SHP77 (cell line): ENCODE measurements at places on chromosomes 4 and X.

- no peak for DNase-seq
Measured at GRCh38 chr4:12975511-12975910, 508.6 kb downstream of the RAB28 start.

- DNase-seq, result no peak
Measured at GRCh38 chrX:141314441-141314840, 72.1 kb upstream of the SPANXC start.

- DNase-seq, result no peak
Measured at GRCh38 chr4:85152480-85152879, 186.0 kb upstream of the WDFY3 start.

DNA sequence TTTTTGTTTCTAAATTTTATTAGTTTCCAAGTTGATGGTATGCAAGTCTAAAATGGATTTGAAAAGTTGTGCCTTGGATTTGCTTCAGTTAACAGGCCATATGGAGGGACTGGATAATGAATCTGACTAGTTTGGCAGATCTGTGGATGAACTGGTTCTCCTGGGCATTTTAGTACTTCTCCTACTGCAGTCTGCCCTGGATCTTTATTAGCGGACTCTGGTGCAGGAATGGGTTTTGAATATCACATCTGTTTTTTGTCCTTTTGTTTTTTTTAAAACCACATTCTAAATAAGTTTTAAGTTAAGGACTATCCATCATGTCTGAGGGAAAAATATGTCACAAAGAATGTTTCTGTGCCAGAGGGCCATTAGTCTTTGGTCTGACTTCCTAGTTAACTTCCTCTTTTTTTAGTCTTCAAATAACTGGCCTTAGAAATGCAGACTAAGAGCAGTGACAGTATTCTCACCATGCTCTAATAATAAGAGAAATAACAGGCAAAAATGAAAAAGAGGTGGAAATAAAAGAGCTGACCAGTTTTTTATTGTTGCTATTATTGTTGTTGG, 13.9 kb upstream of the DCK start:
- DNase-seq, result no peak

GRCh38 chrX:45623266-45623665, 422.6 kb upstream of the DIPK2B start:
- DNase-seq, result no peak

- DNase-seq, result peak; percentile 59
Measured at GRCh38 chr4:185811509-185812364, at the start of gene SORBS2. Gene SORBS2, minus strand, starts transcription at chr4:185812194. Its CDS starts 121,623 bp downstream, at chr4:185690571.

DNA sequence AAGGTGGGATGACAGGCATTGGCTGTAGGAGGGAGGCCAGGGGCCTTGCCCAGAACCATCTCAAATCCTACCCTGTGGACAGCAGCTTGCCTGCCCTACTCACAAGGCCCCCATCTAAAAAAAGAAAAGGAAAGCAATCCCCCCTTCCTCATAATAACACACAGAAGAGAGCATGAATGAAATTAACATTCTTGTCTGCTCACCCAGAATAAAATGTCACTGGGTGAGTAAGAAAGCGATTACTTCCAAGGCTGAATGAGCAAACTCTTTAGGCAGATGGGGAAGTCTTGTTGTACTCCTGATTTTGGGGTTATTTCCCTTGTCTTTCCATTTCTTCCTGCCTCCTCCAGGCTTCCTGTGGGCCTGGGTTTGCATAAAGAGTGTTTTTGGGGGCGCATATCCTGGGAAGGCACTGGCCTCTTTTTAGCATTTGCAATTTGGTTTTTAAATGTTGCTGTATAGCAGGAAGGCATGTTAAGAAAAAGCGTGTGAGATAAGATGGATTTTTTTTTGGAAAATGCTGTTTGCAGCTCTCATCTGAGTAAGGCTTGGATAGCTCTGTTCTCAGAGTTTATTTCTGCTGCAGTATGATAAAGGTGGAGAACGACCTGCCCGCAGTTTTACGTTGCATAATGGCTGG, 248.3 kb upstream of the GATB start:
- DNase-seq, result no peak

DNA sequence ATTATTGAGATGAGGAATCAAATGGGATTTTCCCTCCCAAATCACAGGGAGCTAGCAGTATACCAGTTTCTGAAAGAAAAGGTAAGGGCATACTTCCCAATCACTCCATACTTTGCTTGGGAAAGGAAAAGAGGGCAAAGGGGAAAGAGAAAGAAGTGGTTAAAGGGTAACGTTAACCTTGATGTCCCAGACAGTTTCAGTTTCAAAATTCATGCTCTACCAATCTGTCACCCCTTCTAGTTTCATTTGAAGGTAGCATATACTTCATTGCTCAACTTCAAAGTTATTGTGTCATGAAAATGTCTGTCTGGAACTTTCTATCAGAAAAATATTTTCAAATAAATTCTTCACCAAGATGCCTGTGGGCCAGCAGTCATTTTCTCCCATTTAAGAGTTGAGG, 16.0 kb downstream of the TNMD start:
- no peak for DNase-seq

- no peak for DNase-seq
Measured at GRCh38 chr4:123671636-123672404, 275.2 kb downstream of the SPRY1 start.

- DNase-seq, result no peak
Measured at GRCh38 chrX:150648296-150648940, 44.8 kb upstream of the MTMR1 start.

GRCh38 chr4:124515591-124515990, 196.9 kb downstream of the ANKRD50 start:
- no peak for DNase-seq

GRCh38 chr4:158527516-158527915, 5.8 kb downstream of the RXFP1 start:
- no peak for DNase-seq

- no peak for DNase-seq
Measured at GRCh38 chrX:23493941-23494374, 159.3 kb downstream of the PTCHD1 start.

- DNase-seq, result no peak
Measured at GRCh38 chr4:123449780-123450179, 53.2 kb downstream of the SPRY1 start.

DNA sequence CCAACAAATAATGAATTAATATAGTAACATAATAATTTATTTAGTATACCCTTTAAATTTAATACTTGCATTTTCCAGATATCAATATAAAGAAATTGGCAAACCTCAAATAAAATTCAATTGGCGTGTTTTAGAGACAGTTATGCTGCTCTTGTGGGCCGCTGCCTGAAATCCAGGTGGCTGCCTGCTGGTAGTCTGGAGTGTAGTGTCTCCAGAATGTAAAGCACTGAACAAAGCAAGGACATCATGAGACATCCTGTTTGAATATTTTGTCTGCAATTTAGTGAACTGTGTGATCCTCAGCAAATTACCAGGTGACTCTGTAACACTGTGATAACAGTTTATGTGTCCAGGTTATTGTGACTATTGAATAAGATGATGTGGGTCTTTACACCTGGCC, 29.9 kb downstream of the ZFP42 start:
- DNase-seq, result no peak

GRCh38 chrX:103488332-103488731, 31.0 kb downstream of the RAB40A start:
- DNase-seq, result no peak

DNA sequence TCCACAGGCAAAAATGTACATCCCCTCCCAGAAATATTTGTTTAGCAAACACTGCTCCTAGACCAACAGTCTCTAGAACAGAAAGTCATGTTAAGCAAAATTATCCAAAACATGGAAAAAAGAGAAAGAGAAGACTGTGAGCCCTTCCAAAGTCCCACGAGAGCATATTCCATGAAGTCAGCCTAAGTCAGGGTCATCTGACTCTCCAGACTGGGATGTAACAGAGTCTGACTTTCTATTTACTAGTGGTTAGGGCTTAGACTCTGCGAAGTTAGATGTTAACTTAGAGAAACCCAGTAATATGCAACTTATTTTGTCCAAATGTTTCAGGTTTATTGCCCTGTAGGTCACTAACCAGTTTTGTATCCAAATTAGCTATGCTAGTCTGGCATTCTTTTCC, 102.3 kb downstream of the MID1 start:
- no peak for DNase-seq

- no peak for DNase-seq
Measured at GRCh38 chr4:100070868-100071267, 119.4 kb downstream of the DDIT4L start.
